ENCODE measurements at places on chromosomes 6 and 20. TPM values are rescaled to one million over a fixed set of nuclear protein-coding genes. Genes with fewer than 3 reads are reported as not detected.

APOM gene
- 95.0 TPM for polyA plus RNA-seq

ARMH2 gene
- not detected for polyA plus RNA-seq

IP6K3 gene
- polyA plus RNA-seq: 1.0 TPM

SAMD5 gene
- 19.4 TPM for polyA plus RNA-seq

LGSN gene
- 1.4 TPM for polyA plus RNA-seq

MUC21 gene
- not detected for polyA plus RNA-seq

GRCh38 chr6:138161338-138162110, at the start of gene ARFGEF3:
Gene ARFGEF3, plus strand, starts transcription at chr6:138161939. Its CDS starts 148 bp downstream, at chr6:138162087.
- DNase-seq: peak; percentile 37

- DNase-seq: no peak
Observed at GRCh38 chr20:40234593-40234992, 454.4 kb downstream of the MAFB start.

DNA sequence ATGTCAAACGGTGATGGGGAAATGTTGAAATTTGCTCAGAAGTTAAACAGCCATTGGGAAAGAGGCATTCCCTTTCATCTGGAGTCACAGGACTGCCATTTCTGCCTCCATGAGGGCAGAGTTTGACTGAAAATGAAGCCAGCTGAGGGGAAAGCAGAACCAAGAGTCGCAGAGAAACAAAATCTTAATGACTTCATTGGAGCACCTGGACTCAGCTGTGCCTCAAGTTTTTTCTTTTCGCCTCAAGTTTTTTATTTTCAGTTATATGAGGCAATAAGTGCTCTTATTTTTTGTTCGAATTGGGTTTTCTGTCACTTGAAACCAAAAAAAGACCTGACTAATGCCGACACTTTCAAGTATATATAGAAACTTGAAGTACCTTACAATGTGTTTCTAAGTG, 161.3 kb downstream of the PKHD1 start:
- no peak for DNase-seq

- DNase-seq: no peak
Observed at GRCh38 chr20:63162206-63162795, 53.6 kb downstream of the YTHDF1 start.

GRCh38 chr6:167127785-167128531, 5.1 kb downstream of the CCR6 start:
- DNase-seq: no peak

GRCh38 chr20:33433465-33434234, 9.9 kb downstream of the SNTA1 start:
- no peak for DNase-seq

All from left kidney (tissue), 8 donors.